ENCODE measurements at places on chromosomes 13 and 19.

- DNase-seq: no peak
- no peaks in the 10 kb centered on the region for H3K27me3 ChIP-seq
- no peak overlapping the region for H3K4me3 ChIP-seq
- H3K36me3 ChIP-seq: no peaks in the 10 kb centered on the region
These were observed 257.7 kb downstream of the SPRY2 start for GRCh38 chr13:80083081-80083852.

- H3K4me1 ChIP-seq: no peaks in the 10 kb centered on the region
- no peak overlapping the region for H3K27ac ChIP-seq
- no peak overlapping the region for H3K4me3 ChIP-seq
- no peaks in the 10 kb centered on the region for H3K27me3 ChIP-seq
- no peaks in the 10 kb centered on the region for H3K36me3 ChIP-seq
These were observed 19.0 kb upstream of the ACOD1 start for GRCh38 chr13:76929320-76929719.

GRCh38 chr19:5484398-5485285 lies 29.4 kb downstream of the ZNRF4 start:
- no peak overlapping the region for H3K4me3 ChIP-seq
- H3K4me1 ChIP-seq: no peaks in the 10 kb centered on the region
- H3K27me3 ChIP-seq: peaks cover 15% of the 10 kb centered on the region
- no peaks in the 10 kb centered on the region for H3K36me3 ChIP-seq
- DNase-seq: no peak

DNA sequence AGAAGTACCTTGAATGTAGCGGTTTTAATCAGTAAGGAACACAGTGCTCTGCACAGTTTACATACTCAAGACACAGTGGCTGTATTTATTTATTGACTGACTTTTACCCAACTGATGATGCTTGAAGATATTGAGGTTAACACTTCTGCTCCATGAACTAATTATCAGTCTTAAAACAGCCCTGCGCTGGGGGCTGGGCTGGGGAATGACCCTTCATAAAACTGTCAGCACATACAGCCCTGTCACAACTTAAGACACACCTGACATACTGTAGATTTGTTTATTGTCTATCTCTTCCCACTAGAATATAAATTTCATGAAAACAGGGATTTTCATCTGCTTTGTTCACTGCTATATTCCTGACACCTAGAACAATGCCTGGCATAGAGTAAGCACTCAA lies 10.8 kb downstream of the NEK5 start:
- H3K4me3 ChIP-seq: no peak overlapping the region
- no peak overlapping the region for H3K27ac ChIP-seq
- no peaks in the 10 kb centered on the region for H3K27me3 ChIP-seq

- peaks cover 49% of the 10 kb centered on the region for H3K27me3 ChIP-seq
- H3K27ac ChIP-seq: no peak overlapping the region
- no peak for DNase-seq
- no peaks in the 10 kb centered on the region for H3K36me3 ChIP-seq
- no peak overlapping the region for H3K4me3 ChIP-seq
These were observed 13.8 kb downstream of the ATP12A start for GRCh38 chr13:24693862-24694471.

DNA sequence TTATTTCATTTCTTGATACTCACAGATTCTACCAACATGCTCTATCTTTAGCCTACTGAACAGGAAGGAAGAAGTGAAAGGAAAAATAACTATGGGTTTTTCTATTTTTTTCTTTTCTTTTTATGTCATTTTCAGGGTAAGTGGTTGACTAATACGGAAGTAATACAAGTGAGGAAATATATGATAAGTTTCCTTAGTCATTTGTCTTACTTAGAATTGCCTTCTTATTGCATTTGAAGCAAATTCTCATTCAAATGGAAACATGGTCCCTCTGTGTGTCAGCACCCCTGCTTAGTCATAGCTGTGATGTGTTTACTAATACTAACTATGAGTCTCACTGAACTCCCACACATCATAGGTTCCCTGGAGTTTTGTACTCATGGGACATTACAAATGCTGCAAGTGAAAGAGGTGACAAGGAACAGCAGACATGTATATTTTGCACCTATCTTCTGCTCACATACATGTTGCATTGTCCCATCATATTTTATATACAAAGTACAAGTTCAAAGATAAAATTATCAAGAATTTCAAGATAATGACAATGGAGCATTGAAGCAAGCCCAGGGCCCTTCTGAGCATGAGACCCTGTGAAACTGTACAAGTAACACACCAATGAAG lies 60.1 kb downstream of the DCT start:
- no peaks in the 10 kb centered on the region for H3K4me1 ChIP-seq
- H3K27ac ChIP-seq: no peak overlapping the region
- no peaks in the 10 kb centered on the region for H3K36me3 ChIP-seq
- H3K4me3 ChIP-seq: no peak overlapping the region
- no peak for DNase-seq
- H3K27me3 ChIP-seq: peaks cover 3% of the 10 kb centered on the region

- no peaks in the 10 kb centered on the region for H3K27me3 ChIP-seq
- peaks cover 15% of the 10 kb centered on the region for H3K4me1 ChIP-seq
- no peak for DNase-seq
- no peak overlapping the region for H3K27ac ChIP-seq
These were observed 6.9 kb downstream of the GYS1 start for GRCh38 chr19:48986211-48986610.

- H3K4me3 ChIP-seq: peak overlapping the region; percentile 90
- peaks cover 26% of the 10 kb centered on the region for H3K36me3 ChIP-seq
- no peaks in the 10 kb centered on the region for H3K27me3 ChIP-seq
- peaks cover 12% of the 10 kb centered on the region for H3K4me1 ChIP-seq
- DNase-seq: no peak
- H3K27ac ChIP-seq: no peak overlapping the region
These were observed 1.4 kb downstream of the ZNF699 start for GRCh38 chr19:9308091-9308770.

DNA sequence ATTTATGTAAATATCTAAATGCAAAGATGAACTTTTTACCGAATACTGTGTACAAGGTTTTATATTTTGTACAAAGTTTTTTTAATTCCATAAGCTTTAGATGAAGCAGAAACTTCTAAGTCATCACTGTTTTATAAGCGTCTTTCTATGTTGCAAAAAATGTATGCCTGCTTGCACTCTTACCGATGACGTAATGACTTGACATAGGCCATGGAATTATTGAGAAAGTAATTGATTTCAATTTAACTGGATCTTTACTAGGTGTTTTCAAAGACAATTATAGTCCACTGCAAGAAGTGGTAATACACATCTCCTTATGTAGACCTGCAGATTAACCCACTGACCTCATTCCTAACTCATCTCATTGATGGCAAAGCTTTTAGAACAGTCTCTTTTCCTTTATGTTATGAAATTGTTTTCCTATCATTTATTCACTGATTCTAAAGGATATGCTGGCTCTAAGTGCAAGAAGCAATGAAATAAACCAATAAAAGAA lies 10.4 kb downstream of the DACH1 start:
- H3K27me3 ChIP-seq: no peaks in the 10 kb centered on the region
- no peaks in the 10 kb centered on the region for H3K36me3 ChIP-seq
- no peak overlapping the region for H3K27ac ChIP-seq
- no peak for DNase-seq

- H3K27ac ChIP-seq: no peak overlapping the region
- H3K4me3 ChIP-seq: no peak overlapping the region
- no peak for DNase-seq
- H3K36me3 ChIP-seq: no peaks in the 10 kb centered on the region
These were observed 265.8 kb downstream of the OXGR1 start for GRCh38 chr13:96728463-96728862.

GRCh38 chr13:51524829-51525566 lies 59.3 kb upstream of the WDFY2 start:
- no peak for DNase-seq
- peaks cover 10% of the 10 kb centered on the region for H3K4me1 ChIP-seq
- no peaks in the 10 kb centered on the region for H3K27me3 ChIP-seq
- no peak overlapping the region for H3K4me3 ChIP-seq
- H3K36me3 ChIP-seq: no peaks in the 10 kb centered on the region

DNA sequence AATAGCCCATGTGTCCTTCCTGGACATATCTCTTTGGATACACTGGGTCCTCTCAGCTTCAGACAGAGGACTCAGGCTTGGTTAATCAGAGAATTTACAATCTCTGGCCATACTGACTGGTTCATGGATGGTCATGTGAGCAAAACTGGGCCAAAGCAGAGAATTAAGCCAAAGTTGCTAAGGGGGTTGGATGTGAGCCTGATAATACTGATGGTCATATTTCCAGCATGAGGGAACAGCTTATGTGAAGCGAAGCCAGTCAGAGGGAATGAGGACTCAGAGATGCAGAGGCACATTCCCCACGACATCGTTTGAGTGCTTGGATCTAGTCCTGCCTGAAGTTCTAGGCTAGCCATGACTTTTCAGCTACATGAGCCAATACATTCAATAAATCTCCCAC lies 22.0 kb upstream of the LRRC4B start:
- no peak overlapping the region for H3K27ac ChIP-seq
- DNase-seq: no peak

DNA sequence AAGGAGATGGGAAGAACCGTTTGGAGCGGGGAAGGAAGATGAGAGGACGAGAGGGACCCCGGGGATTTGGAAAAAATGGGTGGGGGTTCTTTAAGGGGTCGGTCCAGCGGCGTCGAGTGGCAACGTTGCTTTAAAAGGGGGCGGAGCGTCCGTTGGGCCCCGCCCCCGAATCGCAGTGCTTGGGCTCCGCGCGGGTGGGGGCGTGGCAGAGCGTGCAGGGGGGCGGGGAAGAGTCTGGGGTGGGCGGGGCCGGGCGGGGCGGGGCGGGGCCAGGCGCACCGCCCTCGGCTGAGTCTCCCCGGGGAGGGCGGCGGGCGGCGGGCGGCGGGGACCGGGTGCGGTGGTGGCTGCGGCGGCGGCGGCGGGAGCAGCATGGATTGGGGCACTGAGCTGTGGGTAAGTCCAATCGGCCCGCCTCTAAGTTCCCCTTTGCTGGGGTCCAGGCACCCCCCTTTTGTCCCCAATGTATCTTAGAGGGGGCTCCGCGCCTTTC lies at the start of gene TRIP10:
Gene TRIP10, plus strand, starts transcription at position 291 of the 493 bp plus-strand sequence. Its CDS starts 82 bp downstream, at position 373.
- peak within 1 kb of the TSS; percentile 93 for H3K4me3 ChIP-seq
- H3K27me3 ChIP-seq: no peaks in the 10 kb centered on the region
- H3K4me1 ChIP-seq: peaks cover 54% of the 10 kb centered on the region
- H3K36me3 ChIP-seq: peaks cover 15% of the 10 kb centered on the region

DNA sequence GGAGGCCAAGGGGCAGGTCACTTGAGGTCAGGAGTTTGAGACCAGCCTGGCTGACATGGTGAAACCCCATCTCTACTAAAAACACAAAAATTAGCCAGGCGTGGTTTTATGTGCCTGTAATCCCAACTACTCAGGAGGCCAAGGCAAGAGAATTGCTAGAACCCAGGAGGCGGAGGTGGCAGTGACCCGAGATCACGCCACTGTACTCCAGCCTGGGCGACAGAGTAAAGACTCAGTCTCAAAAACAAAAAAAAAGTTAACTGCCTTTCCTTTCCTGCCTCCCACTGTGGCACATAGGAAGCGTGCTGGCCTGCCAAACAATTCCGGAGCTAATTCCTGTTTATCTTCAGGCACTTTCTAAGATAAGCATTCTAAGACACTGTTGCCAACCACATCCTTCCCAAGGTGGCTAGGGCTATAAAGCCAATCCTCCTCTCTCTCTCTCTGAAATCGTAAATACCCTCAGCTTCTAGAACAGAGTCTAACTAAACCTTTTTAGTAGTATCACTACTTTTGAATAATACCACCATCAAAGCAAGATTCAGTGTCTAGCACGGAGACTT lies 21.6 kb downstream of the SLC25A30 start:
- H3K36me3 ChIP-seq: peaks cover 44% of the 10 kb centered on the region
- H3K4me3 ChIP-seq: no peak overlapping the region
- H3K4me1 ChIP-seq: peaks cover 14% of the 10 kb centered on the region

DNA sequence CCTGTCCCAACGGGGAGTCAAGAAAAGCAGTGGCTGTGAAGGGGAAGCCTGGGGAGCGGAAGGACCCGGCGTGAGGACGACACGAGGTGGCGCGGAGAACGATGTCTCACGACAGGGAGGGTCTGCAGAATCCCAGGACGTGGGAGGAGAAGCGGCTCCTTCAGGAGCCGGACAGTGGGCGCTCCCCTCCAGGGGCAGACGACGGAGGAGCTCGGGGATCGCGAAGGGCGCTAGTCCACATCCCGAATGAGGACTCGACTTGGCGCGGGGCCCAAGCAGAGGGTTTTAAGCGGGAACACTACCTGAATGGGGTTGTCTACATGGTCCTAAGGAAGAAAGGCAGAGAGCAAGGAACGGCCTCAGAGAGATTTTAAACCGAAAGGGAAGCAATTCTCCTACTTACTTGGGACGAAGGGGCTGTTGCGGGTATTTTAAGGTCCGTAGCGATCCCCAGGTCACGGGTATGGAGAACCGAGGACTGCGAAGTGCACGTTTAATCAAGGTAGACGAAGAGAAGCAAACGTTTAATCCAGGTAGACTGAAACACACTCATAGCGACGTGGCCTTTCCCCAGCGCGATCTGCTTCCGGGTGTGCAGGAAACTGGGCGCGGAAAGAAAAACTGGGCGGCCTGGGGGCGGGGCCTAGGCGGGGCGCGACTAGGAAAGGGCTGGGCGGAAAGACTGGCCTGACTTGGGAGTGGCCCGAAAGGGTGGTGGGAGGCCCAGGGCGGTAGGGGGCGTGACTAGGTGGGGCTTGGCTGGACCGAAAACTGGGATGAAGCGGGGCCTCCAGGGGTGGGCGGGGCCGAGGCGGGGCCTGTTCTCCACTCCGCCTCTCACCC lies at the start of gene ZNF841:
Gene ZNF841, minus strand, starts transcription at position 594 of the 843 bp plus-strand sequence. CDS start 10,964 bp downstream, outside the sequence.
- H3K27me3 ChIP-seq: no peaks in the 10 kb centered on the region
- H3K4me3 ChIP-seq: peak within 1 kb of the TSS; percentile 94
- peaks cover 19% of the 10 kb centered on the region for H3K36me3 ChIP-seq
- DNase-seq: peak; percentile 97
- peak within 1 kb of the TSS; percentile 88 for H3K27ac ChIP-seq

- H3K4me3 ChIP-seq: no peak overlapping the region
- no peak for DNase-seq
- H3K36me3 ChIP-seq: no peaks in the 10 kb centered on the region
- H3K27me3 ChIP-seq: no peaks in the 10 kb centered on the region
- no peaks in the 10 kb centered on the region for H3K4me1 ChIP-seq
These were observed 15.8 kb upstream of the SHISA2 start for GRCh38 chr13:26067601-26068000.

GRCh38 chr19:12450844-12451243 lies 10.0 kb upstream of the ZNF443 start:
- H3K36me3 ChIP-seq: no peaks in the 10 kb centered on the region
- peaks cover 11% of the 10 kb centered on the region for H3K4me1 ChIP-seq
- H3K4me3 ChIP-seq: no peak overlapping the region
- no peak for DNase-seq
- no peak overlapping the region for H3K27ac ChIP-seq
- H3K27me3 ChIP-seq: no peaks in the 10 kb centered on the region

GRCh38 chr13:24129914-24130774 lies 30.4 kb upstream of the SPATA13 start:
- no peak for DNase-seq
- H3K4me1 ChIP-seq: no peaks in the 10 kb centered on the region
- H3K27me3 ChIP-seq: no peaks in the 10 kb centered on the region
- H3K36me3 ChIP-seq: no peaks in the 10 kb centered on the region

GRCh38 chr13:111184458-111185401 lies 69.6 kb downstream of the ARHGEF7 start:
- H3K27me3 ChIP-seq: no peaks in the 10 kb centered on the region
- H3K36me3 ChIP-seq: no peaks in the 10 kb centered on the region
- no peak for DNase-seq
- H3K27ac ChIP-seq: peak overlapping the region; percentile 35
